ENCODE measurements at places on chromosomes 7 and 10.

DNA sequence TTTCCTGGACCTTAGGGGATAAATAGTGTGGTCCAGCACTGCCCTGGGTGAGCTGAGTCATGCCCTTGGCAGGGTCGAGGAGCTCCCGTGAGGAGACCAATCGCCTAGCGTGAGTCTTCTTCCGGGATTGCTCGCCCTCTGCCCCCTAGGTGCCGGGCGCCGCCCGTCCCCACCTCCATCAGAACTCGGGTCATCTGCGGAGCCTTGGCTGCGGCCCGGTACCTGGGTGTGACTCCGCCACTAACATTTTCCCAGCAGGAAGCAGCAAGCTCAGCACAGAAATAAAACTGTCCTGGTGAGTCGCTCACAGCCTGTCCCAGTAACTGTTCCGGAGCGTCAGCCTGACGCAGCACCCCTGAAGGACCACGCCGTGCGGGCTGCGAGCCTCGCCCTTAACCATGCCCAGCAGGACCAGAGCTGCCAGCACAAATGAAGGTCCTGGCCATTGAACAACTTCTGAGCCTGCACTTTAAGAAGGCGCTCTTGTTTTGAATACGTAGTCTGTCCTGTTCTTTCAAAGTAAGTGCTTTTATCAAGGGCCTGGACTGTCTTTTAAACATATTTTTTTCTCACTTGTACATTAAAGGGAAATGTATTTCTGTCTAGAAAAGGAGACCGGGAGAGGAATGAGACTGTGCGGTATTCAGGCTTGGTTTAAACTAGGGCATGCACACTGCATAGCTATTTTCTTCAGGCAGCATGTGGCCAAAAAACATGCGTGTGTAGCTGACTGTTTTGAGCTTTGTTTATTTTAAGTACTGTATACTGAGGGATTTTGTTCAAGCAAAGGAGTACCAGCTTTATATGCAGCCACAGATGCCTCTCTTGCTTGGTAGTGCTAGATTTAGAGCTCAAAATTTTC lies 136.7 kb downstream of the HECW1 start:
- DNase-seq: no peak

- DNase-seq: no peak
Measured at GRCh38 chr10:132873395-132873794, 69.0 kb downstream of the CFAP46 start.

DNA sequence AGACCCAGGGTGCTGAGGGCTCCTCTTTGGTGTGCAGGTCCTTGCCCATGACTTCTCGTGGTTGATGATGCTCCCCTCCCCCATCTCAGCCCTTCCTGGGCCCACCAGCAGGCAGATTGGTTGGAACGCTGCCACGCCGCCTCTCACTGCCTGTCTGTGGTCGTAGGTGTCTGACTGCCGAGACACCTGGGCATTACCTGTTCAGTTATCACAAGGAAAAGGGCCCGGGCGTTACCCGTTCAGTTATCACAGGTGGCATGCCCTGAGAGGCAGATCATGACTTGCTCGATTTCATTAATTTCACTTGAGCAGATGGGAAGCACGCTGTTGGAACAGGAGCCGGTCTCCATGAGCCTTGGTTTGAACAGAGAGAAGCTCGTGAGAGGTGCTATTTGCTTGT lies 42.5 kb downstream of the TACR2 start:
- DNase-seq: no peak

GRCh38 chr7:25781704-25782103 lies 370.3 kb upstream of the NFE2L3 start:
- no peak for DNase-seq

GRCh38 chr7:47039904-47040303 lies 542.0 kb downstream of the TNS3 start:
- DNase-seq: no peak

DNA sequence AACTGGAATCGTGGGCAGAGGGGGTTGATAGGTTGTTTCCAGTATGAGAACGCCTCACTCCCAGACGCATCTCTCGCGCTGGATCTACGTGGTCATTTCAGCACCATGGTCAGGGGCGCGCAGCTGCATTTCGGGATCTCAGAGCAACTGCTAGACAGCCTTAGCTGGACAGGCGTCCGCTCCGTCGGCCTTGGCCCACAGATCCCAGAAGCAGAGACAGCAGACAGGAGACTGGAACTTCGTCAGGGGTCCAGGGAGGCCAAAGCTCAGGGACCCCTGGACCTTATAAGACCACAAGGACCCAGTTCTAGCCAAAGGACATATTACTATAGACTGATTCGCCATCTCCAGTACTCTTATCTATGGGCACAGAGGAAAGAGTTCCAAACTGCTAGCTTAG lies 5.3 kb downstream of the NEUROG3 start:
- DNase-seq: no peak

- DNase-seq: no peak
Measured at GRCh38 chr10:42985436-42986316, 91.2 kb upstream of the RET start.

- no peak for DNase-seq
Measured at GRCh38 chr7:20235288-20235687, 18.1 kb upstream of the MACC1 start.

DNA sequence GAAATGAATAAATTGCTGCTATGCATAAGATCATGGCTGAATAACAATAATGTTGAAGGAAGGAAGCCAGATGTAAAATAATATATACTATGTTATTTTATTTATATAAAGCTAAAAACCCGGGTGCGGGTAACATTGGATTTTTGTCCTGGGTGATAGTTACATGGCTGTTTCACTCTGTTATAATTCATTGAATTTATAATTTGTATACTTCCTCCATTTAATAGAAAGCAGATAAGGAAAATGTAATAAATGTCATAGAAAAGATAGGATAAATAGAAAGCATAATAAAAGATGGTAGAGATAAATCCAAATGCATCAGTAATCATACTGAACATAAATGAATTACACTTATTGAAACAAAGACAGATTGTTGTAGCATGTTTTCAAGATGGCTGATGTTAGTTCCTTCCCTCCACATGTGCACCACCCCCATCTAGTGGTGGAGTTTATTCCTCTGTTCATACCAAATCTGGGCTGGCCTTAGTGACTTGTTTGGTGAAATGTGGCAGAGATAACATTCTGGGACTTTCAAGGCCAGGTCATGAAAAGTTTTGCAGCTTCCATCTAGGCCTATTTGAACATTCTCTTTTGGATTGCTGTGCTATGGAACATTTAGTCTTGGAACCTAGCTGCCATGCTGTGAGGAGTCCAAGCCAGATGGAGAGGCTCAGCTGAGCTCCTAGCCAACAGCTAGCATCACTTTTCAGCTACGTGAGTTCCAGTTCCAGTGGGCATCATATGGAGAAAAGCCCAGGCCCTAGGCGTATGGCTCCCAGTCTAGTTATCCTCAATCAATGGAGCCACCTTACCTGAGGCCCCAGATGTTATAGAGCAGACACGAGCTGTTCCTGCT lies 46.9 kb downstream of the AHCYL2 start:
- DNase-seq: peak; percentile 24

DNA sequence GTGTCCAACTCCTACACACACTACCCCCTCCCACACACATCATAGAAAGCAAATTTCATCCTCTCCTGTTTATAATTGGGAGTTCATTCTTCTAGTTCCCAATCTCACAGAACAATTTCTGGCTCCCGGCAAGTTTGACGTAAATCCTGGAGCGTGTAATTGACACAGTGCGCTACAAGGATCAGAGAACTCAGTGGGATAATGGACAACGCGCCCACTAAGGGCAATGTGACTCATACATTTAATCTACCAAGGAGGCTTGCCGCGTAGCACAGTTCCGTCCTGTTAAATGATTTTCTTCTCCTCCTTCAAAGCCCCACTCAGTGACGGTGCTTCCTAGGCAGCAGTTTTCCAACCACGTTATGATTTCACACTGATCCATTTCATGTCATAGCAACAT lies 277.6 kb downstream of the SFMBT2 start:
- no peak for DNase-seq

GRCh38 chr7:34165927-34166550 lies 260.7 kb downstream of the BMPER start:
- no peak for DNase-seq

DNA sequence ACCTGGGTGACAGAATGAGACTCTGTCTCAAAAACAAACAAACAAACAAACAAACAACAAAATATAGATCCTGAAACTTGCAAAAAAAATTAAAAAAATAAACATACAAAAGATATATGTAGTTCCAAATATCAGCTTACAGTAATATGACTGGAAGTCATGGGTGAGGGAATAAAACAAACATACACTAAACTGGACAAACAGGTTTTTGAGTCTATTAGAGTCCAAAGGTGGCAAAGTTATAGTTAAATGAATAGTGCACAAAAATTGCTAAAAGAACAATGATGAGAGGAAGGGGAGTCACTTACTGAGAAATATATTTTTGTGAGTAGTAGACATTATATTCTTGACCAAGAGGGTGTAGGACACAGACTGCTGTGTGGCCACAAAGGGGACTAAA lies 16.7 kb upstream of the RSBN1L start:
- no peak for DNase-seq

DNA sequence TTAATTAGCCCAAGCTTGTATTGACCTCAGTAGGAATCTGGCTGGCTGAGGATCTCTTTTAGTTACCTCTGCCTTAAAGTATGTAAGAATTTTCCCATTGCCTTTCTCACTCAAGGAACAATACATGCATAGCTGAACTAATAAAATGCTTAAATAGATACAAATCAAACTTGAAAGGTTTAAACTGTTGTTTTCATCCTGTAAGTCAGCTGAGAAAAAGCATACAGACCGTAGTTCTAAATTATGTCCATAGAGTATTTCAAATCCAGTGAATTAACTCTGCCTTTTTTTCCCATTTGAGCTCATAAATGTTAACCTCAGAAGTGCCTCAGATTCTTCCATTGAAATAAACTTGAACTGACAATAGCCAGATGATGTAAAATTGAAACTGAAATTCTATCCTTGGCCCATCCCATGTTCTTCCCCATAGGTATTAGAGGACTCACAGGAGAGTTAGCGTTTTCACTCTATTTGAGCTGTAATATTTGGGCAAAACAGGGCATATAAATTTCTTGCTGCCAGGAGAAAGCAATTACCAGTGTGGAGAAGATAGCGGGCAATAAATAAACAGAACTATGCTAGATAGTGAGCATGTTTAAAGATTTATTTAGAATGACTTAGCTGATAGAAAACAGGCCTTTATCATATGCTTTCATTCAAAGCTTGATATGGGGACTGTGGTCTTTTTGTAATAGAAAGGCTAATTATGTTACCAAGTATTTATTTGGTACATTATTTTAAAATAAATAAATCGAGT lies 163.7 kb downstream of the WNT2 start:
- DNase-seq: no peak

- no peak for DNase-seq
Measured at GRCh38 chr7:6451224-6451705, 3.5 kb upstream of the DAGLB start.

GRCh38 chr7:39758234-39758970 lies 135.0 kb downstream of the RALA start:
- no peak for DNase-seq

DNA sequence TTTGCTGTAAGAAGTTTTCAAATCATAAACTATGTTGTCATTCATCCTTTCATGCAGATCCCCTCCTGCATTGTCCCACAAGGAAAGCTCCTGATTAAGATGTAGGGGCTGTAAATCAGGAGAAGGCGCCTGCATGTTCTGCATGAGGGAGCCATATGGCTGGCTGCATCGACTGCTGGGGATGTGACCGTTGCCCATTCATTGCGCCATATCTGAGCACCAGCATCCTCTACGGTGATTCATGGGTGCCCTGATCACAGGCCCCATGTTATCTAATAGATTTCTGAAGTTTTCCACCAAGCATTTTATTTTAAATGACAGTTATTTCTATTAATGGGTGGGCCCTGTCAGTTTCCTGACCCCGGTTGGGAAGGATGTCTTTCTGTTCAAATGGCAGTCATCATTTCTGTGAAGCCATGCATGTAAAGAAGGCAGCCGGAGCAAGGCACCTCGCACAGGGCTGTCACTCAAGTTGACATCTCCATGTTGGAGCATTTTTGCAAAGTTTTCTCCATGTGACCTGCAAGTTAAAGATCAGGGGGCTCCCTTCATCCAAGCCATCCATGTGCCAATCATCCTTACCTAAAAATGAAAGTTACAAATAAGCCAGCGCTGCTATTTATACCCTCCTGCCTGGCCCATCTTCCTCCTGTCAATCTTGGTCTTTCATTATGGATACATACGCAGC lies 128.8 kb downstream of the TEX36 start:
- DNase-seq: no peak

DNA sequence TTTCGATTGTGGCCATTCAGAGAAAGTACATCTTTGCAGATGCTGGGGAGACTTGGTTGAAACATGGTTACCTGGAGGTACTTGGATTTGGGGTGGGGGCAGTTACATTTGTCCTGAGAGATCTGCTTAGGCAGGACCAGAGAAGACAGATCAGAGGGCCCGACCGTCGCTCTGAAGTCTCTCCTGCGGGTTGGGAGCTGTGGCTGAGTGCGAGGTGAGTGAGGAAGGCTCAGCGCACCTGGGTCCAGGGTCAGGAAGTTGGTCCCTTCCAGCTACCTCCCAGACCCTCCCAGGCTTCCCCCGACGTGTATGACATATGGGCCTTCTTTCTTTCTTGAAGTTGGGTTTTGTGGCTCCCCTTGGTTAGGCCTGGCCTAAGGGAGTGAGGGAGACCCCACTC lies 56.3 kb downstream of the LHPP start:
- DNase-seq: no peak

DNA sequence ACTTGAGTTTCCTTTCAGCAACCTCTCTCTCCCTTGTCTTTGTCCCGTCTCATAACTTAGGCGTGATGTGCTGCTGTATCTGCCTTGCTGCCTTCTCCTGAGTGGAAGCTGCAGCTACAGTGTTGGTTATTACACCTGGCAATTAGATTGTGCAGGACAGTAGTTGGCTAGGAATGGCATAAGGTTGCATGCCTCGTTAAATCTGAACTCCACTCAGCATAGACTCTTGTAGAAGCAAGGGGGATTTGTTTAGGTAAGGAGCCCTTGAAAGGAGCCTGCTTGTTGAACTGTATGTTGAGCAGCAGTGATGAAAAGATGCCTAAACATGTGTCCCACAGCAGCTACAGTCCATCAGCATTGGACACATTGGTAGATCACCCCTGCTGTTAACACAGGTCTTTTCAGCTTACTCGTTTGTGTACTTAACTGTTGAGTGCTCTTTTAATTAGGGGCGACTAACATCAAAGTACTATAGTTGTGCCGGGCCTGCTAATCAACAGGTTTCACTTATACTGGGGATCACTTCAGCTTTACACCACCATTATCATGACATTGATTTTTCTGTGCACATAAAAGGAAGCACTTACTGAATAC lies 225.0 kb downstream of the AUTS2 start:
- no peak for DNase-seq

GRCh38 chr7:131110297-131111080 lies 217.2 kb upstream of the MKLN1 start:
- DNase-seq: no peak

GRCh38 chr10:18369859-18370473 lies 229.7 kb downstream of the CACNB2 start:
- DNase-seq: no peak

Measured in stimulated activated CD8-positive, alpha-beta memory T cell treated with anti-CD3 and anti-CD28 coated beads, Interleukin-15, amount 100 ng/mL, for 4 hours (primary cell).